ENCODE measurements at places on chromosomes 5 and 9.

DNA sequence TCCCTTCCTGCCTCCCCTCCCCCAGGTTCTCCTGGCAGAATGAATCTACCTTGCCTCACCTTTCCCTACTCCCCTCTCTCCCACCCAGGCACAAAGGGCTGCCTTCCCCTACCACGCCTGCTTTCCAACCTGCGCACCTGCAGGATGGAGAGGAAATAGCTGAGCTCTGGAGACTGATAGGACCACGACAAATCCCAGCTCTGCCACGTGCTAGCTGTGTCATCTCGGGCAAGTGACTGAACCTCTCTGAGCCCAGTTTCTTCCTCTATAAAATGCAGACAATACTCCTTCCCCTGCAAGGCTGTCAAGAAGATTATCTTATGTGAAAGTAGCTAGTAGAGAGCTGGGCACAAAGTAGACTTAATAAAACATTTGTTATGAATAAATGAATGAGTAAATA, 31.2 kb upstream of the PTGS1 start:
- DNase-seq, result no peak

DNA sequence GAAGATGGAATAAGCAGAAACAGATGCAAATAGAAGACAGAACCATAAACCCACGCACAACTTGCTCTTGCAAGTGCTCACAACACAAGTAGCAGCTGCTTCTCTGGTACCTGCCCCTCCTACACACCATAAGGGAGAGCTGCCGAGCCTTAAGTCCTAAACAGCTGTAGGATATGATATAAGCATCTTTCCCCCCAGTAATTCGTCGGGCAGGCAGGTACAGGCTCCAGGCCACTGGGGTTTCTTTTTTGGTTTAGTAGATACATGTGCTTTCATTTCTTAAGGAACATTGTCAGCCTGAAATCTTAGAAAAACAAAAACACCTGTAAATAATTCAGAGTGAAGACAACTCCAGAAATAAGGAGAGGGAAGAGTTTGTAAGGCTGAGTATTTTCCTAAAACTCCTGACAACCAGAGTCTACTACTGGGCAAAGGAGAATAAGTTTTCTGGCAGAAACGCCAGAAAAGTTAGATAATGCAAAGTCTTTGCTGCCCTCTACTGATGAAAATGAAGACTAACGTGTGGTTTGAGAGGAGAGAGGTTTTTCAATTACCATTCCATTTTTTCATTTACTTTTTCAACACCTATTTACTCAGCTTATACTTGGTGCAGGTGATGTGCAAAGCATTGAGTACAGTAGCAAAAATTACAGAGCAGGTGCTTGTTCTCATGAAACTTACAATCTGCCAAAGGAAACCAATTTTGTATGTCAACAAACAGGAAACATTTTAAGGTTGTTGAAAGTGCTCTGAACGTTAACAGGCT, 20.1 kb upstream of the TCERG1 start:
- DNase-seq, result no peak

DNA sequence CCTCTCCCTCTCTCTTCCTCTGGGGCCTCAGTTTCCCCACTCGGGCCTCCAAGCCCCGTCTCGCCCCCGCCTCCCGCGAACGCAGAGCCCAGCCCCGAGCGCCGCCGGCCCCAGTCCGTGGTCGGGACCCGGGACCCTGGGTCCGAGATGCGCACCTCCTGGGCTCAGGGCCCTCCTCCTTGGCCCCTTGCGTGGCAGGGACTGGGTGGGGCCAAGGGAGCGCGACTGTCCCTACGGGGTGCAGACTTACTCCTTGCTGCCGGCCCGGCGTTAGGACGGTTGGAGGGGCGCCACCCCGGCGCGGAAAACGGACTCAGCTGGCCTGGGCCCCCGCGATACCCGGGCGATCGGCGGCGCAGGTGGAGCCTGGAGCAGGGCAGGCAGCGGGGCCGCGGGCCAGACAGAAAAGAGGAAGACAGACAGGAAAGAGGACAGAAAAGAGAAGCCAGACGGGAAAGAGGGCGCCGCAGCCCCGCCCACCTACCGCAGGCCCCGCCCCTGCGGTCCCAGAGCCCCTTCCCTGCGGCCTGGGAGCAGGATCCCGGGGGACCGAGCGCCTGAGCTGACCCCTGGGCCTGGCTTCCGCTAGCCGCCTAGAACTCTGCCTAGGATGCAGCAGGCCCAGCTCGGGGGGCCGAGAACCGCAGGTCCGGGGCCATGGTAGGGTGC, at the start of gene GBGT1:
GBGT1 (minus strand) TSS at position 411 of the 669 bp plus-strand sequence. CDS start 1,502 bp downstream, outside the sequence.
- DNase-seq, result no peak

- DNase-seq, result no peak
Measured at GRCh38 chr9:14412775-14413174, 98.8 kb upstream of the NFIB start.

- no peak for DNase-seq
Measured at GRCh38 chr5:141747152-141748141, 65.4 kb upstream of the ARAP3 start.

DNA sequence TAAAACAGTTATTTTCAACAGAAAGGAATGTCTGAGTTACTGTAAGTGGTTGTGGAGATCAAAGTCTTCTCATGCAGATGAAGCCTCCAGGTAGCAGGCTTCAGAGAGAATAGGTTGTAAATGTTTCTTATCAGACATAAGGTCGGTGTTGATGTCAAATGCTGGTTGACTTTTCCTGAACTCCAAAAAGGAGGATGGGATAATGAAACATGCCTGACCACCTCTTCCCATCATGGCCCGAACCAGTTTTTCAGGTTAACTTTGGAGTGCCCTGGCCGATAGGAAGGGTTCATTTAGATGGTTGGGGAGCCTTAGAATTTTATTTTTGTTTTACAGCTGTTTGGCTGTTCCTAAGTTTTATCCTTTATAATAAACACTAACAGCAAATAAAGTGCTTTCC, 478.4 kb downstream of the ACTL7B start:
- DNase-seq, result no peak

DNA sequence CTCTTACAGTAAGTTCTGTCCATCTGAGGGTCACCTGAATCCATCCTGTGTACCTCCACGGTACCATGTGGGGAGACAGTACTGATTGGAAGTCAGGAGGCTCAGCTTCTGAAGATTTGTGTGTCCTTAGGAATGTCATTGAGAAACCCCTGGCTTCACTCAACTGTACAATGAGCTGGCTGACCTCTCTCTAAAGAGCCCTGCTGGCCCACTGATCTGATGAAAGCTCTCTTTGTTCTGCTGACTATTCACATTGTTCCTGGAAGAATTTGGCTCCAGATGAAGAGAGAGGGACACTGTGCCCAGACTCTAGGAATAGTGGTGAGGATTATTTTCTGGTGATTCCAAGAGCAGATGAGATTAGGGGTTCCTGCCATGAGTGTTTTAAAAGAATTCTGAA, 141.2 kb downstream of the LURAP1L start:
- DNase-seq, result no peak
